Activated naive CD4-positive, alpha-beta T cell (primary cell): ENCODE measurements at places on chromosomes 11 and 22.

DNA sequence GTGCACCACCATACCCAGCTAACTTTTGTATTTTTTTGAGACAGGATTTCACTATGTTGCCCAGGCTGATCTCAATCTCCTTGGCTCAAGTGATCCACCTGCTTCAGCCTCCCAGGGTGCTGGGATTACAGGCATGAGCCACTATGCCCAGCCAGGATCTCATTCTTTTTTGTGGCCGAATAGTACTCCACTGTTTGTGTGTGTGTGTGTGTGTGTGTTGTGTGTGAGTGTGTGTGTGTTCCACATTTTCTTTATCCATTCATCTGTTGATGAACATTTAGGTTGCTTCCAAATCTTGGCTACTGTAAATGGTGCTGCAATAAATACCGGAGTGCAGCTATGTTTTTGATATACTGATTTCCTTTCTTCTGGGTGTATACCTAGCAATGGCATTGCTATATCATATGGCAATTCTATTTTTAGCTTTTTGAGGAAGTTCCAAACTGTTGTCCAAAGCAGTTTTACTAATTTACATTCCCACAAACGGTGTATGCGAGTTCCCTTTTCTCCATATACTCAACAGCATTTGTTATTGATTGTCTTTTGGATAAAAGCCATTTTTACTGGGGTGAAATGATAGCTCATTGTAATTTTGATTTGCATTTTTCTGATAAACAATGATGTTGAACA lies 105.4 kb downstream of the TTC28 start:
- no peak for DNase-seq

GRCh38 chr22:39955675-39956074 lies 4.5 kb upstream of the TMA7B start:
- no peak for DNase-seq

DNA sequence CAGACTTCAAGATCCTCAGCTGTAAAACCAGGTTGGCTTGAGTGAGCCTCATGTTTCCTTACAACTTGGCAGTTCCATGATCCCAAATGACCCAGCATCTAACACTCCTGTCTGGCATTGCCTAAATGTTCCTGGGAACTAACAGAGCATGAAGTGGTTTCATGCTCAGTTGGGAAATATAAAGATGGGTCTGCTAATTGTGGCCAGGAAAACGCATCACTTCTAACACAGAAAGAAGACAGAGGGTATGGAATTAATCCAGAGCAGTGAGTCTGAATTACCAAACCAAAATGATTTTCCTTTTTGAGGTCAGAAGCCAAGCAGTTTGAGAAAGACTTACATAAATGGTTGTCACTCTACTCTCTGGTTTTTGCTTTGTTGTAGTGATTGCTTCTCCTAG lies 60.5 kb upstream of the MMP13 start:
- DNase-seq = no peak

DNA sequence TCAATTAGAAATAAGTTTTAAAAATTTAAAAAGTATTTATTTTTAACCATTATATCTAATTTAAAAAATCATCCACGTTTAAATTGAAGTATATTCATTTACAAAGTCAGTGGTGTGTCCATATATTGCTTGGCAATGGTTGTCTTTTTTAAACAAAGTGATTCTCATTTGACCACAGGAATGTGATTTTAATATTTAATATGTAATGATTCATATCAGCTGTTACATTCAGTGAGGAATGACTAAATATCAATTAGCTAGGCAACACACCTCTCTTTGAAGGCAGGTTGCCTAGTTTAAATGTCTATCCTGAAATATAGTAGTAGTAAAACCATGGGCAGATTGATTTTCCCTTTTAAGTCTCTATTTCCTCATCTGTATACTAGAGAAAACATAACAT lies 392.2 kb upstream of the CCDC179 start:
- no peak for DNase-seq

GRCh38 chr22:30235687-30236170 lies 10.8 kb downstream of the LIF start:
- DNase-seq = no peak
